Cerebellar nuclear complex (tissue), 1 donor: ENCODE measurements at places on chromosomes 13 and 19.

- no peak for DNase-seq
Observed at GRCh38 chr19:14470031-14470876, 4.9 kb downstream of the PTGER1 start.

- no peak for DNase-seq
Observed at GRCh38 chr19:29122185-29122584, 90.8 kb downstream of the UQCRFS1 start.

DNA sequence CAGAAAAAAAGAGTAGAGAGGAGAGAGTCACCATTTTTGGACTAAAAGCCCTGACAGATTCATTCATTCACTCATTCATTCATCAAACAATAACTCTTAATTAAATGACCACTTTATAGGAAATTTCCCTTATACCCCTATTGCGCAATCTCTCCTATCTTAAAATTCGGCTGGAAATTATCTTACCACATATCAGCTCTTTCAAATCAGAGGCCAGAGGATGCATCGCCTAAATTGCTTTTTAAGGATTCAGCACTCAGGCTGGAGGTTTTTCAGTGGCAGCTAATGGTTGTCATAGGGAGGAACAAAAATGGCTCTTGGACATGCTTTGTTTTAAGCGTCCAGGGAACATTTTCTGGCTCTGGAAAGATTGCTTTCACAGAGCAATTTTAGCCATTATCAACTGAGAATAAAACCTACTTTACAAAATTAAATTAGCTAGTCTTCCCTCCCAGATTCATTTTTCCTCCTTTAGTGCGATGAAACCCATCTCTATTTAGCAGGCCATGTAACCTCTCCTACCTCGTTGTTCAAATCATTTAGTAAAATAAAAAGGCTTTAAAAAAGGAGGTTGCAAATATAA lies 115.2 kb downstream of the OLFM4 start:
- DNase-seq, result no peak

DNA sequence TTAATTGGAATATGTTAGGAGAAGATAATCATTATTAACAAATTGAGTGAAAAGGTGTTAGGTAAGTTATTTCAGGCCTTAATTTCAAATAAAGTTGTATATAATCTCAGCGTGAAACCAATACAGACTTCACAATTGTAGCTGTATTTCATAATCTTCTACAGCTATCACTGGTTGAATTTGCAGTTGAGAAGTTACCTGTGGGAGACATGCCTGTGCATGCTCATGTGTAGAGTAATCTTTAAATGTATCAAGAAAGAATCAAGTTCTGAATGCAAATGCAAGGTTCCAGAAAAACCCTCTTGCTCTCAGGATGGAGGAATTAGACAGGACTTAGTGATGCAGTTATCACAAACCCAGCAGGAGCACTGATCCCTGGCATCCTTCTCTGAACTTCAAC lies 938.4 kb upstream of the SLC10A2 start:
- DNase-seq, result no peak

DNA sequence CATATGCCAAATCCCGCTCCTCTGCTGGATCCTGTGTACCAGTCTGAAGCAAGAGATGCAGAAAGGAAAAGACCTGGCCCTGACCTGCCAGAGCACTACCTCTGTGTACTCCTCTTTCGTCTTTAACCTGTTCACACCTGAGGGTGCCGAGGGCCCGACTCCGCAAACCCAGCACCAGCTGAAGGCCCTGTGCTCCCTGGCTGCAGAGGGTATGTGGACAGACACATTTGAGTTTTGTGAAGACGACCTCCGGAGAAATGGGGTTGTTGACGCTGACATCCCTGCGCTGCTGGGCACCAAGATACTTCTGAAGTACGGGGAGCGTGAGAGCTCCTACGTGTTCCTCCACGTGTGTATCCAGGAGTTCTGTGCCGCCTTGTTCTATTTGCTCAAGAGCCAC lies 22.1 kb downstream of the NLRP4 start:
- no peak for DNase-seq

DNA sequence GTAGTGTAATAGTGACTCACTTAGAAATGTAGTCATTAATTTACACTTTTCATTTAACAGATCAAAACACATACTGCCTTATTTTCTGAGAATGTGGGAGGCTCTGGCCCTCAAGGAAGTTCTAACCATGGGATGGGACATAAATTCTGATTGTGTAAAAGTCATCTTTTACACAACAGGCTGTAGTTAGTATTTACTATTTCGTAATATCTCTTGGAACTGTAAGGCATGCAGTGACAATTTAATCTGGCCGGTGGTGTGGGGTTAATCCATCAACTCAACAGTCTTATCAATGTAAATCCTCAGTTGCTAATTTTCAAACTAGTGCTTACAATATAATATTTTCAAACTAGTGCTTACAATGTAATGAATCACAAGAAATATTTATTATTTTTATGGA lies 1599.2 kb downstream of the EFNB2 start:
- DNase-seq, result no peak

DNA sequence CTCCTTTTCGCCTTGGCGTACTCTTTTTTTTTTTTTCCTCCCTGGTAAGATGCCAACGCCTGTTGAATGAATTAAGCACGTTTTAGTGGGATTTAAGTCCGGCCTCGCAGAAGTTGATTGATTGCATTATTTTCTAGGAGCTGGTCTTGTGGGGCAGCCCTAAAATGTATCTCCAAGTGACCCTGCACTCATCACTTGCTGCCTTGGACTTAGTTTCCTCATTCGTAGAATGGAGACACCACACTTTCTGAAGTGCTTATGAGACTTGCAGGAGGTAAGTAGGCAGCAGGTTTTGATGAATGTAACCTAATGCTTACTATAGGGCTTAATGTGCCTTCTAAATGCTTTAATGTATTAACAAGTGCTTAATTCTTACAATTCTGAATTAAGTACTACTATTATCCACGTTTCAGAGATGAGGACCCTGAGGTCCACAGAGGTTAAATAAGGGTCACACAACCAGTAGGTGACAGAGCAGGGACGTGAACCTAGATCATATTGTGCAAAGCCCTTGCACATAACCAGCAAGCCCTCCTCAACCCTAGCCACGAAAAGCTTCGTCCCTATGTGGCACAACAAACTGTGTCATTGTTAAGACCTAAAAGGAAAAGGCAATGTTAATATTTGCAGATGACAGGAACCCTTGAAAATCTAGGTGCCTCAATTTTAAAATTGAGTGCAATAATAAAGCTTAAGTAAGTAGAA lies 514 bp upstream of the ARGLU1 start:
- no peak for DNase-seq

DNA sequence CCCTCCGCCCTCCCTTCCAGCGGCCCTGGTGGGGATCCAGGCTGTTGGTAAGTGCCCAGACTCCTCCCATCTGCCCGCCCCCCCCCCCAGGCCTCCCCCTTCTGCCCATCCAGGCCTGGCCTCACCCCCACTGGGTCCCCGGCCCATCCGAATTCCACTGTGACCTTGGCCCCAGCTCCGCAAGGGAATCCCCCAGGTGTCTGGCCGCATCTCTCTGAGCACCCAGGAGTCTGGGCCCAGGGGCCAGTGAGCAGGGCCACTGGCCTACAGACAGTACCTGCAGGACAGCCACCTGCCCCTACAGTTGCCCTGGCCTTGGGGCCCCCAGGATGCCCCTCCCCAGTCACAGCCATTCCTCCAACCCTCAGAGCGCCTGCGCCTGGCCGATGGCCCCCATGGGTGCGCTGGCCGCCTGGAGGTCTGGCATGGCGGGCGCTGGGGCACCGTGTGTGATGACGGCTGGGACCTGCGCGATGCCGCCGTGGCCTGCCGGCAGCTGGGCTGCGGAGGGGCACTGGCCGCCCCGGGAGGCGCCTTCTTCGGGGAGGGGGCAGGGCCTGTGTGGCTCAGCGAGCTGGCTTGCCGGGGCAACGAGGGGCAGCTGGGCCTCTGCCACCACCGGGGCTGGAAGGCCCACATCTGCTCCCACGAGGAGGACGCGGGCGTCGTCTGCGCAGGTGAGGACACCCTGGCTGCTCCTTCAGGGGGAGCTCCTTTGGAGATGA lies 912 bp downstream of the SSC5D start:
- no peak for DNase-seq

DNA sequence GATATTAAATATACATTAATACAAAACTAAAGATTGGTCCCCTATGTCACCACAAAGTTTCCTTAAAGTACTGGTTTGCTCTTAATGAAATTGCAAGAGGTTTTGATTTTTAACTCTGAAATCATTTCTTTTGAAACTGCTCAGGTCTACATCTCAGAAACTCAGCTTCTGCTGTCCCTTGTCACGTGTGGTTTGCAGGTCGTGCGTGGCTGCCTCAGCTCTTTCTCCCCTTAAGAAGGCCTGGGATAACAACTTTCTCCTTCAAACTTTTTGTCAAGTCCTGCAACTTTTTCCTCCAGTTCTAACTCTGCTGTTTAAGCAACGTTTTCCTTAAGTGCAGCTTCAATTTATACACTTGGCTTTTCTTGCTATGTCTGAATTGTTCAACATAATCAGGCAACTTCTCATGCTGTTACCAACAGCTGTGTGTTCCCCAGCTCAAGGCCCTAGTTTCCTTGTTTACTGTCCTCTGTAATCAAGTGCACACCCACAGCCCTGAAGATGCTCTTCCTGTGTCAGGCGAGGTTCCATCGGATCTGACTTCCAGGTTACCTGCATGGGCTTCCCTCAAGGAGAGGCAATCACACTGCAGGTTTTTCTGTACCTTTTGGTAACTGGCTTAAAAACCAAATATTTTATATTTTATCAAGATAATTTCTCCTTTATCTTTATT lies 13.5 kb downstream of the C13orf46 start:
- DNase-seq, result no peak

GRCh38 chr19:36183245-36183628 lies 31.0 kb upstream of the COX7A1 start:
- no peak for DNase-seq

- no peak for DNase-seq
Observed at GRCh38 chr19:7894612-7895309, 6.5 kb downstream of the LRRC8E start.
